ENCODE measurements at places on chromosomes 3 and 15. TPM values are rescaled to one million over a fixed set of nuclear protein-coding genes. Genes with fewer than 3 reads are reported as not detected.

DNA sequence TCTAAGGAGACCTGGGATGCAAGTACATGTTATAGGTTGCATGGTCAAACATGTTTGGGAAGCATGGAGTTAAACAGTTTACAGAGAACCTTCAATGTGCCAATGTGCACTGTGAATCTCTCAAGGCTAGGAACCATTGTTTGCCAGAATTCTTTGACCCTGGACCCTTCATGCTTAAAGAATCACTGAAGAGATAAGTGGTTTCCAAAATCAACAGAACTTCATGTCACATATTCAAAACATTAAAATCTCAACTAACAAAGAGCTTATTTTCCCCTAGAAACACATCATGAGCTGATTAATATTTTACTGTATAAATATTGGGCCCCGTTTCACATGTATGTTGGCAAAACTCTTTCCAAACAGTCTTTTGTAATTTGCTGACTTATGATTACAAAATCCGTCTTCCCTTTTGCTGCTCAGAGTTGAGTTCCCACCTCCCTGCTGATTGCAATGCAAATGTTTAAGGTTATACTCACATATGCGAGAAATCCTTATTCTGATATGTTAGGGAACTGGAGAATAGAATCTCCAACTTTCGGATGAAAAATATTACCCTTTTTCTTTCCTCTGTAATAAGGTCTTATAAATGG is 380.2 kb downstream of the DIPK2A start:
- no peak for DNase-seq

- DNase-seq: no peak
Observed at GRCh38 chr15:39552556-39552955, 28.3 kb upstream of the THBS1 start.

DNA sequence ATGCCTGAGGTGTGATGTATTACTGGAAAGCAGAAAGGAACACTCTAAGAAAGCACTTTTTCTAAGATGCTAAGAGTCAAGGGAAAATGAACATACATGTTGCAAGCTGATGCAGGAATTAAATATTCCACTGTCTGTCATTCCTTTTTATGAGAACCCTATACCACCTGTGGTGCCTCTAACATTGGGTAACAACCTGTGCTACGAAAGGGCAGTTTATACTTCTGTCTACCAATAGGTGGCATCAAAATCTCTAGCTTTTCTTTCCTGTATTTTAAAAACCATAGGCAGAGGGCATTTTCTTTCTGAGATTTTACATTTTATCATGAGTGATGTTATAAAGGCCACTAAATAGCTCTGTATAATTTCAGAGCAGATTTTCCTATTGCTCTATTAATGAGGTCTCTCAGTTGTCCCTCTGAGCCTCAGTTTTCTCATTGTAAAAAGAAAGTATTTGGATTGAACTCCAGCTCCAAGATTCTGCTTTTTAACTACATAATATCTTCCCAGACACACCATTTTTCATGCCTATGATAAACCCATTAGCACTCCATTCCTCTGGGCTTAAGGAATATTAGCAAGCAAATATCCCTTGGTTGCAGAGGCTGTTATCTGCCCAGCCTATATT is 3.5 kb upstream of the CPNE4 start:
- no peak for DNase-seq

GRCh38 chr15:25268166-25268565 is 170.7 kb downstream of the UBE3A start:
- DNase-seq: no peak

DNA sequence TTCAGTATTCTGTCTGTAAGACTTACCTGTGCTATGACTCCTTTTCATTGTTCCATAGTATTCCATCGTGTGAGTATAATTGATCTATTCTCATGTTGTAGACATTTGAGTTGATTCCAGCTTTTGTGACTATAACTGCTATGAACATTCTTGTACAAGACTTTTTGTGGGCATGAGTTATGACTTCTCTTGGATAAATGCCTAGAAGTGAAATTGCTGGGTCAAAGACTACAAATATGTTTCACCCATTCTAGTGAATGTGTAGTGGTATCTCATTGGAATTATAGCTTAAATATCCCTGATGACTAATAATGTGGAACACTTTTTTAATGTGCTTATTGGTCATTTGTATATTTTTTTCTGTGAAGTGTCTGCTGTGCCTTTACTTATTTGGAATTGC is 27.6 kb upstream of the NPHP3 start:
- no peak for DNase-seq

- DNase-seq: no peak
Observed at GRCh38 chr15:66139591-66140207, 113.9 kb downstream of the MEGF11 start.

GRCh38 chr3:168998792-168999191 is 664.7 kb downstream of the MECOM start:
- DNase-seq: no peak

The MAN2A2 gene
- 120 TPM for total RNA-seq
